Small intestine (tissue), 16 donors: ENCODE measurements at places on chromosomes 5 and 9. TPM values are rescaled to one million over a fixed set of nuclear protein-coding genes. Genes with fewer than 3 reads are reported as not detected.

The ZNF618 gene
- 0.81 TPM for polyA plus RNA-seq

The ARHGEF39 gene
- 0.89 TPM for polyA plus RNA-seq

The TAF1L gene
- not detected for polyA plus RNA-seq

The CCNI2 gene
- 7.3 TPM for polyA plus RNA-seq

The SLC25A2 gene
- not detected for polyA plus RNA-seq

The GABRA6 gene
- polyA plus RNA-seq, result not detected

The SHISAL2B gene
- not detected for polyA plus RNA-seq

The ADAMTS6 gene
- polyA plus RNA-seq, result not detected

The CTXN3 gene
- not detected for polyA plus RNA-seq

The PCDHGA5 gene
- polyA plus RNA-seq, result not detected

The SFXN1 gene
- 18.2 TPM for polyA plus RNA-seq

The STPG3 gene
- polyA plus RNA-seq, result not detected

The INSYN2B gene
- polyA plus RNA-seq, result 0.01 TPM

The INSL4 gene
- not detected for polyA plus RNA-seq

The SIT1 gene
- 0.89 TPM for polyA plus RNA-seq

The ISL1 gene
- 2.2 TPM for polyA plus RNA-seq

The TSSK1B gene
- 0.01 TPM for polyA plus RNA-seq

The ASPN gene
- polyA plus RNA-seq, result 0.22 TPM

The SHROOM1 gene
- 14.5 TPM for polyA plus RNA-seq

The PPP1R26 gene
- 9.8 TPM for polyA plus RNA-seq

The RXRA gene
- polyA plus RNA-seq, result 83.5 TPM

The PDGFRB gene
- 21.9 TPM for polyA plus RNA-seq

The ZNF366 gene
- not detected for polyA plus RNA-seq

The SLC35D2 gene
- polyA plus RNA-seq, result 79.4 TPM

The PCDHB8 gene
- polyA plus RNA-seq, result not detected

The IFNB1 gene
- not detected for polyA plus RNA-seq

The CYLC2 gene
- not detected for polyA plus RNA-seq

The SLC6A7 gene
- polyA plus RNA-seq, result 1.8 TPM

The HK3 gene
- polyA plus RNA-seq, result 1.1 TPM

The CCDC192 gene
- polyA plus RNA-seq, result 0.07 TPM
